Uterus (tissue), 4 donors: ENCODE measurements at places on chromosomes 3 and 15. TPM values are rescaled to one million over a fixed set of nuclear protein-coding genes. Genes with fewer than 3 reads are reported as not detected.
A peak's percentile ranks its signal among the peaks of the same experiment; 100 is the strongest.

MAP1A gene
- 27.6 TPM for total RNA-seq

PRRT3 gene
- 1.2 TPM for total RNA-seq

EFHB gene
- not detected for total RNA-seq

SLC28A1 gene
- total RNA-seq: 0.43 TPM

DNA sequence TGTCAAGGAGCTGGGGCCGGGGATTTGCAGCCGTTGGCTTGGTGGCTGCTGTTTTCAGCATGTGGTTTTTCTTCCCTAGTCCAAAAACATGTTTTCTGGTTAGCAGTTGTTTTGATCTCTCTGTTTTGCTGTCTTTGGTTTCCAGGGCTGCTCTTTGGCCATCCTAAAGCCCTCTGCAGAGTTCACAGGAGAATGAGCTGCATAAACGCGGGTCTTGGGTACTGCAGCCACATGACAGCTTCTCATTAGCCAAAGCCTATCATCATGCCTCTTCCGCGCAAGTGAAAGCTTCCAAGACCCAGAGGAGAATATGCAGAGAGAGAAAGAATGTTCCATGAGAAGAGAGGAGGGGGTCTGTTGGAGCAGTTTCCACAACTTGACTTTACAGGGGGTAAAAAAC is 138.5 kb downstream of the NTRK3 start:
- no peaks in the 10 kb centered on the region for H3K27me3 ChIP-seq
- no peaks in the 10 kb centered on the region for H3K36me3 ChIP-seq
- no peaks in the 10 kb centered on the region for H3K4me1 ChIP-seq
- H3K4me3 ChIP-seq: no peak overlapping the region

DNA sequence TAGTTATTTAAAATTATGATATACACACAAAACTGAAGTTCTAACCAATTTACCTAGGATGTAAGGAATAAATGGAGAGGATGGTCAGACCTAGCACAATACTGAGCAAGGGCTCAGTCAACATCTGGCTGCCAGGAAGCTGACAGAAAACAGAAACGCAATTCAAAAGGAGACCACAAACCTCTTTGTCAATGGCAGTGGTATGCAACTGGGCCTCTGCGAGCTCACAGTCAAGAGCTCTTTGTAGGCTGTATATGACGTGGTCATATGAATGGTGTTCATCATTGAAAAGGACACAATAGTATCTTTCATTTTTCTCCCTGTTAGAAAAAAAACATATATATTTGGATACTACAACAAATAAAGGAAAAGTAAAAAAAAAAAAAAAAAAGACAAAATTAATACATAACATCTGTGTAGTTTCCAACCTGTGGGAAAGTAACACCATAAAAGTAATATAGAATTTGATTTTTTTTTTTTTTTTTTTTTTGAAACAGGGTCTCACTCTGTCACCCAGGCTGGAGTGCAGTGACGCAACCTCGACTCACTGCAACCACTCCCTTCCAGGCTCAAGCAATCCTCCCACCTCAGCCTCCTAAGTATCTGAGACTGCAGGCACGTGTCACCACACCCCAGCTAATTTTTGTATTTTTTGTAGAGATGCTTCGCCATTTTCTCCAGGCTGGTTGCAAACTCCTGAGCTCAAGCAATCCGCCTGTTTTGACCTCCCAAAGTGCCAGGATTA is 37.9 kb downstream of the UBR1 start:
- H3K36me3 ChIP-seq: no peaks in the 10 kb centered on the region
- no peak for DNase-seq
- H3K27me3 ChIP-seq: no peaks in the 10 kb centered on the region

DNA sequence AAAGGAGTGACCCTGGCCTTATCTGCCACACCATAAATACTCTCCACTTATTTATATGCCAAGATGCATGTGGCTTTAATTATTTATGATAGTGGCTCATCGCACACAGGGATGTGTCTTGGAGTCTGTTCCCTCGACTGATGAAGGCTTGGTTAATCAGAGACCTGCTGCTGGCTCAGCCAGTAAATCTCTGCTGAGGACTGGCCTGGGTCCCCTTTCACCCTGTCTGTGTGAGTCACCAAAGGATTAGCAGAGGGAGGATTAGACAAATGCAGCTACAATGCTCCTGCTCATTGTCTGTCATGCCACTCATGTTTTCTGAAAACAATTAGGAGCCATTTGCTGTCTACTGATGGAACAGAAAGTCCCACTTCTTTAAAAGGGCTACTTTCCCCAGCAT is 226.8 kb downstream of the NTRK3 start:
- no peak overlapping the region for H3K4me3 ChIP-seq
- no peaks in the 10 kb centered on the region for H3K36me3 ChIP-seq
- DNase-seq: no peak
- H3K4me1 ChIP-seq: no peaks in the 10 kb centered on the region
- H3K27ac ChIP-seq: no peak overlapping the region

- DNase-seq: no peak
- H3K27ac ChIP-seq: no peak overlapping the region
- no peak overlapping the region for H3K4me3 ChIP-seq
- no peaks in the 10 kb centered on the region for H3K27me3 ChIP-seq
- H3K4me1 ChIP-seq: no peaks in the 10 kb centered on the region
Observed at GRCh38 chr15:27570746-27571145, 528.4 kb downstream of the OCA2 start.

DNA sequence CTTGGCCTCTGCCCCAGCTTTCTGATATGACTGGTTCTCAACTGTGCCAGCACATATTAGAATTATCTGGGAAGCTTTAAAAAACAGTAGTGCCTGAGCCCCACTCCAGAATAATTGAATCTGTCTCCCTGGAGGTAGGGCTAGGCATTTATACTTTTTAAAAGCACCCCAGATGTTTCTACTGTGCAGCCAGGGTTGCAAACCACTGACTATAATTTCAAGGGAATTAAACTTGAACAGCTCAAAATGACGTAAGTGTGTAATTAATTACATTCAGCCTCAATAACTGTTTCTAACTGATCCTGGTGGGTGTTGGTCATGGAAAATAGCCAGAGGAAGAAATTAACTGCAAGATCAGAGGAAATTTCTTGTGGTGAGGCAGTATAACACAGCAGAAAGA is 4.4 kb upstream of the IRAK2 start:
- no peak overlapping the region for H3K4me3 ChIP-seq
- no peaks in the 10 kb centered on the region for H3K27me3 ChIP-seq
- H3K27ac ChIP-seq: no peak overlapping the region
- no peaks in the 10 kb centered on the region for H3K36me3 ChIP-seq
- H3K4me1 ChIP-seq: no peaks in the 10 kb centered on the region

- no peak for DNase-seq
- H3K36me3 ChIP-seq: no peaks in the 10 kb centered on the region
- no peak overlapping the region for H3K27ac ChIP-seq
- peak overlapping the region; percentile 31 for H3K4me3 ChIP-seq
- H3K4me1 ChIP-seq: no peaks in the 10 kb centered on the region
Observed at GRCh38 chr15:80778621-80778963, 578 bp upstream of the CEMIP start.

GRCh38 chr3:59153648-59154047 is 103.8 kb upstream of the CFAP20DC start:
- no peak overlapping the region for H3K4me3 ChIP-seq
- H3K4me1 ChIP-seq: no peaks in the 10 kb centered on the region
- H3K27me3 ChIP-seq: no peaks in the 10 kb centered on the region
- DNase-seq: no peak

DNA sequence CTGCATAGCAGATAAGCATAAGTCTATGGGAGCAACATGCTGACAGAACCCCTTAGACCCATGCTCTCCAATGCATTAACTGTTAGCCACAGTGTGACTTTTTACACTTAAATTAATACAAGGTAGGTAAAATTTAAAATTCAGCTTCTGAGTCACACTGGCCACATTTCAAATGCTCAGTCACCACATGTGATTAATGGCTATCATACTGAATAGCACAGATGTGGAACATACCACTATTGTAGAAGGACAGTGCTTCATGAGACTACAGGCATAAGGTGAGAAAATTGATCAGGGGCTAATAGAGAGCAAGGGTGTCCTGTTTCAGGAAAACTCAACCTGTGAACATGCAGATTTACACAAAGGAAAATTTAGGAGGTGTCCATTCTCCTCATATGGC is 357.0 kb upstream of the SEMA6D start:
- no peak overlapping the region for H3K4me3 ChIP-seq
- no peaks in the 10 kb centered on the region for H3K27me3 ChIP-seq
- H3K4me1 ChIP-seq: no peaks in the 10 kb centered on the region

DNA sequence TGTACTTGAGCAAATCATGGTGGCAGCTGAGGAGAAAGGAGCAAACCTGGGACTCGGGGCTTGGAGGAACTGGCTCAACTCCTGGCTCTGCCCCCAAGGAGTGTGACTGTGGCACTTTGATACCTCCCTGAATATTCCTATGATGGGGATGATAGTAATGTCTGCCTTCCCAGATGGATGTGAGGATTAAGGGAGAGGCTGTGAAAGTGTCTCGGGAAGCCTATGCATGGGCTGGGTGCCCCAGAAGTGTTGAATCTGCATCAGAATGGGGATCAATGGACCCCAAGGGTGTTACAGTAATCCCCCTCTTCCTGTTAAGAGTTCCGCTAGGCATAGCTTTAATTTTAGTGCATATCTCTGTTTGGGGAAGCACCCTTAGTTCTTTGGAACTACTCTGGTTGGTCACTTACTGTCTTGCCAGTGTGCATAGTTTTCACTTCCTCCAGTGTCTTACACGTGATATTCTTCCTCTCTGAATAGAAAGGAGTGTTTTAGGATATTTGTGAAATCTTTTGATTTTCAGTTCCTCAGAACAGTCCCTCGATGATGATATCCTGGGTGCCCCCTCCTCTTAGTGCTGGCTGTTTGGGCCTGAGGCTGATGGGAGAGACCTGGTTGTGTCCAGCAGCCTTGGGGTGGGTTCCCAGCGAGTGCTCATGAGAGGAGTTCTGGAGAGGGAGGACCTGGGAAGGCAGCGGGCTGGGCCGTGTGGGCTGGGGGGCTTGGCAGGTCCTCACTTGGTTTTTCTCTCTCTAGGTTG is 97.5 kb downstream of the CHDH start:
- H3K27me3 ChIP-seq: no peaks in the 10 kb centered on the region
- H3K27ac ChIP-seq: no peak overlapping the region
- H3K4me3 ChIP-seq: no peak overlapping the region
- H3K4me1 ChIP-seq: no peaks in the 10 kb centered on the region
- no peaks in the 10 kb centered on the region for H3K36me3 ChIP-seq
- DNase-seq: no peak
